ENCODE measurements at places on chromosomes 5 and 9.

GRCh38 chr5:163460562-163461171 lies at the start of gene HMMR:
HMMR (plus strand) TSS chr5:163460632; CDS start chr5:163460693, 61 bp downstream.
- DNase-seq: peak; percentile 57

- DNase-seq: peak; percentile 54
These were observed 22.1 kb downstream of the SARDH start for GRCh38 chr9:133715866-133716563.

- DNase-seq: no peak
These were observed 56.1 kb upstream of the PHYKPL start for GRCh38 chr5:178288401-178289368.

DNA sequence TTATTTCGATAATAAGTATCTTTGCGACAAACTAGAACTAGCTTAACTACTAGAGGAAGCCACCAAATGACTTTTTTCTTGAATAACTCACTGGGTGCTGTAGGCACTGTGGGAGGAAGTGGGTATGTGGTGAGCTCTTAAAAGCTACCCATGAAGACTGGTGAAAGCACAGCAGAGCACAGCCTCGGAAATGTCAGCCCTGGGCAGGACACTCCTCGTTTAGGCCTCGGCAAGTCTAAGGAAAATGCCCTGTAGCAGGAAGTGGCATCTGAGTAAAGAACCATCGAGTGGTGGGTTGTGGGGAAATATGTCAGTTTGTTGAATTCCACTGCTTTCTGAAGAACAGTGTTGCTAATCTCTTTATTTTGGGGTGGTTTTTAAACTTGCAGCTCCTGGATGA lies 44.0 kb upstream of the NCS1 start:
- DNase-seq: no peak

DNA sequence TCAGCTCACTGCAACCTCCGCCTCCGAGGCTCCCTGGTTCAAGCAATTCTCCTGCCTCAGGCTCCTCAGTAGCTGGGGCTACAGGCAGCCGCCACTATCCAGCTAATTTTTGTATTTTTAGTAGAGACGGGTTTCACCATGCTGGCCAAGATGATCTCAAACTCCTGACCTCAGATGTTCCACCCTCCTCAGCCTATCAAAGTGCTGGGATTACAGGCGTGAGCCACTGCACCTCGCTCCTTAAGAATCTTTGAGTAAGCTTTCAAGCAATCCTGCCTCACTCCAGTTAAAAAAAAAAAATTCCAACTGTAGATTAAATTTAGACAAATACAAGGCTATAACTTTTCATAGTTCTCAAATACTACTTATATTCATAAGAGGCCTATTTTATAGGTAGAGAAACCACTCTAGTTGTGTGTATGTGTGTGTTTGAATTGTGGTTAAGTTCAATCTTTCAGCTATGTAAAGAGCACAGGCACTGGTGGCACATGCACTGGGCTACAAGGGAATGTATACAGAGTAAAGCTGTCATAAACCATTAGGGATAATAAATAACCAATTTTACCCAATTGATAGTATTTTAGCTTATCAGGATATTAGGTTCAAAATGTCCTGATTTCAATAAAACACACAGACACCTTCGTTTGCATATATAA lies 50.6 kb upstream of the RAPGEF6 start:
- DNase-seq: no peak

DNA sequence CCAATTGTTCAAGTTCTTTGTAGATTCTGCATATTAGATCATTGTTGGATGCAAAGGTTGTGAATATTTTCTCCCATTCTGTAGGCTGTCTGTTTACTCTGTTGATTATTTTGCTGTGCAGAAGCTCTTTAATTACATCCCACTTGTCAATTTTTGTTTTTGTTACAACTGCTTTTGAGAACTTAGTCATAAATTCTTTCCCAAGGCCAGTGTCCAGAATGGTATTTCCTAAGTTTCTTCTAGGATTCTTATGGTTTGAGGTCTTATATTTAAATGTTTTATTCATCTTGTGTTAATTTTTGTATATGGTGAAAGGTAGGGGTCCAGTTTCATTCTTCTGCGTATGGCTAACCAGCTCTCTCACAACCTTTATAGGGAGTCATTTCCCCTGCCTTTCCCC lies 116.5 kb downstream of the CPLANE1 start:
- no peak for DNase-seq

DNA sequence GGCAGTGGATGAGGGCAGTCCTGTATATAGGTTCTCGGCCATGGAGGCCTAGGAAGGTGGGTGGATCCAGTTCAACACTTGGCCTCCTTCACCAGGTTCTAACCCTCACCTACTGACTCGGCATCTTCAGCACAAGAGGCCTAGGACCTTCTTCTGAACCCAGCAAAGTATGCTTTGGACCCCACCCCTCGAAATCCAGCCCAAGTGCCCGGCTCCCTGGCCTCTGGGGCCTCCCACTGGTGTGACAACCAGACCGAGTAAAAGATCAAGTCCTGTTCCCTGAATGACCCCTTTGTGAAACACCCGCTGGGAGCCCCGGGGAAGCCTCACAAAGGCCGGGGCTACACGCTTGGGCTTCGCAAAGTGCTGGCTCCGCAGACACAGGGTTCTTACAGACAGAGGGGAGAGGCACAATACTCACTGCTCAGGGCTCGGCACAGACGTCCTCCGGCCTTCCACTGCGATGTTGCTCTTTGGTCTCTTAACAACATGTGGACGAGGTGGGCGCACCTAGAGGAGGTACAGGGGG lies 47.0 kb downstream of the CRB2 start:
- no peak for DNase-seq

- DNase-seq: no peak
These were observed 20.0 kb upstream of the GCNT1 start for GRCh38 chr9:76438841-76439588.

DNA sequence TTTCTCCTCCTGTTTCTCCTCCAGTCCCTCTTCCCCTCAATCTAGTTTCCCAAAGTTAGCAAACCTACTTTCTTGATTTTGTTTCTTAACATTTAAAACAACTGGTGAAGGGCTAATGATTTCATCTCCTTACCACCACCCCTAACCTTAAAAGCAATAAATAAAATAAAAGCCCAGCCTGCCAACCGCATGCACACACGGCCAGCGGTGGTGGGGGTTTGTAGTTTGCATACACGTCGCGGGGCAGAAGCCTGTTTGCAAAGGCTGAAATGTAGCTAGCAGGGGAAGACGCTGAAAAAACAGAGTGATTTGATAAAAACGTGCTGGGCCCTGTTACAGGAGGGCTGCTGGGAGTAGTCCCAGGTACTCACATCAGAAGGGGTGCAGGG lies 1.9 kb upstream of the DMRT2 start:
- DNase-seq: no peak

DNA sequence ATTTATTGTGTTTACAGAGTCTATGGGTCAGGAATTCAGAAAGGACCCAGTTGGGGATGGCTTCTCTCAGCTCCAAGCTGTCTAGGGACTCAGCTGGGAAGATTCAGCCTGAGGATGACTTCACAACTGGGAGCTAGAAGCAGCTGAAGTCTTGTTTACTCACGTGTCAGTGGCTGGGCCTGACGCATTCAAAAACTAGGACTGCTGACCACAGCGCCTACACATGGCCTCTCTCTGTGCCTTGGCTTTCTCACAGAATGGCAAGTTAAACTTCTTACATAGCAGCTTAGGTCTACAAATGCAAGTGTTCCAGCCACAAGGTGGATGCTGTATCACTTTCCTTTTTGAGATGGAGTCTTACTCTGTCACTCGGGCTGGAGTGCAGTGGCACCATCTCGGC lies 16.3 kb upstream of the PPP2CA start:
- no peak for DNase-seq

DNA sequence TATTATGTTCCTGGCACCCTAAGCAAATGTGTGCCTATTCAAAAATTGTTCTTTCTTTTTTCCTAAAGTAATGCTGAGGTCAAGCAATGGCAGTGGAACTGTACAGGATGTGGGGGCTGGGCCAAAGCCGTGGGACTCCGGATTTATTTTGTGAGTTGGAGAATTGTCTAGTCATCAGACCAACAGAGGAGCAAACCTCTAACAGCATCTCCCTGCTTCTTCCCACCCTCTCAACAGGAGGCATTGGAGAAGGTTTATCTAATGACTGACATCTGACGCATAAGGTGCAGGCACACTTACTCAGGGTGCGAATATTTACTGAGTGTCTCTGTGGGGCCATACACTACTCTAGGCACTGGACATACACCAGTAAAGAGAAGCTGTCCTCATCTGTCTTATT lies 38.6 kb downstream of the MARCHF11 start:
- DNase-seq: no peak

- no peak for DNase-seq
These were observed 43.9 kb downstream of the HRH2 start for GRCh38 chr5:175701797-175702196.

GRCh38 chr5:21820527-21820926 lies 1032.6 kb downstream of the CDH12 start:
- peak; percentile 22 for DNase-seq

GRCh38 chr9:83304686-83305085 lies 233.5 kb downstream of the FRMD3 start:
- DNase-seq: peak; percentile 83

DNA sequence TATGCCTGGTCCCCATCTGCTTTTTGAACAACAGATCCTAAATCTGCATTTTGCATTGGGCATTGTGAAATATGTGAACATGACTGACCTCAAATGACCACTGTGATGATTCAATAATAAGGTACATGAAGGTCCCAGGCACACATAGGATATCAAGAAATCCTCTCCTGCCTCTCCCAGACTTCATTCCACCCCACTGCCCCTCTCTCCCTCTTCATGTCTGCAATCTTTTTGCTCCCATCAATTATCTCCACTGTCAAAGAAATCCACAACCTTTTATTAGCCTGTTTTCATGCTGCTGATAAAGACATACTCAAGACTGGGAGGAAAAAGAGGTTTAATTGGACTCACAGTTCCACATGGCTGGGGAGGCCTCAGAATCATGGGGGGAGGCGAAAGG lies 476.7 kb downstream of the CTNND2 start:
- DNase-seq: no peak

- DNase-seq: no peak
These were observed 44.9 kb downstream of the SHB start for GRCh38 chr9:38024036-38024681.

GRCh38 chr9:111405701-111406100 lies 75.7 kb upstream of the OR2K2 start:
- no peak for DNase-seq

GRCh38 chr5:109929911-109930310 lies 240.2 kb downstream of the MAN2A1 start:
- no peak for DNase-seq

DNA sequence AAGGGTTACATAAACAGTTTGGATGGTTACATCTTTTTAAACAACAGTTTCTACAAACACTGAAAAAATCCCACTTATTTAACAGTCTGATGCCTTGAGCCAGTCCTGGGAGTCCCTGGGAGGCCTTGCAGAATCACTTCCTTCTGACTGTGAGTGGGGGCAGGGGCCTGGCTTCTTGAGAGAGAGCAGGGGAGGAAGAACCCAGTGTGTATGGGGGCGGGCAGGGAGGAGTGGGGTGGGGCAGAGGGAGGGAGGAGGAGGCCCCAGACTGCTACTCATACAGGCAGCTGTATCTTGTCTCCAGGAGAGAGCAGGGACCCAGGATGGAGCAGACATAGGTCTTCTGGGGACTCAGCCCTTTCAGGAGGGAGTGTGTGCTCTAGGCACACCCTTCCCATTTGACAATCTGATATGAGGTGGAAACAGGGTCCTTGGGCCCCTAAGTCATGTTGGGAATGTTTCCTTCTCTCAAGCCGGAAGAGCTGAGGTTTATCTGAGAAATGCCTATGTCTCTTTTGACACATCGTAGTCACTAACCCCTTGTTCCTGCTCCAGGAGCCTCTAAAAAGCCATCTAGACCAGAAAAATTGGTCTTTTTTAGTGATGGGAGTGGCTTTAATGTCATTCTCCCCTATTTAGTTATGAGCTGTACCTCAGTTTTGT lies 52.8 kb downstream of the IRF1 start:
- DNase-seq: no peak

DNA sequence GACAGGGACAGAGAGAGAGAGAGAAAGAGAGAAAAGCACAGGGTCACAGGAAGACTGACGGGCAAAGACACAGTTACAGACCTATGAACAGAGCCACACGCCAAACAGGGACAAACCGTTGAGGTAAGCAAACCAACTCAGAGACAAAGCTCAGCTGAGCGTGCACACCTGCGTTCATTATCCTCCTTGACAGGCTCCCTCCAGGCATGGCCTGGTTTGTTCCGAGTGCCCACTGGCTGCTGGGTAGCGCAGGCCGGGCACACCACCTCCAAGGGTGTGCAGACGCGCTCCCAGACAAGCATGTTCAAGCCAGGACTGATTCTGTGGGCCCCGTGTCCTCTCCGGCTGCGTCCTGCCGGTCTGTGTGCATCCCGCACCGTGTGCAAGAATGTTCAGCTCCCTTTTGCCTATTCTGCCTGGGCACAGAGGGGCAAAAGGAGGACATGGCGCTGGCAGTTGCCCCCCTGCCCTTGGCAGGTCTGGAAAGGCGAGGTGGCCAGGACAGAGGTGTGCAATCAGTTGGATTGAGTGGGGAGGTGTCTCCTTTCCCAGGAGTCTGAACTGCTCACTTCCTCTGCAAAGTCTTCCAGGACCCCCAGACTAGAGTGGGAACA lies 467 bp upstream of the SMIM32 start:
- DNase-seq: no peak

DNA sequence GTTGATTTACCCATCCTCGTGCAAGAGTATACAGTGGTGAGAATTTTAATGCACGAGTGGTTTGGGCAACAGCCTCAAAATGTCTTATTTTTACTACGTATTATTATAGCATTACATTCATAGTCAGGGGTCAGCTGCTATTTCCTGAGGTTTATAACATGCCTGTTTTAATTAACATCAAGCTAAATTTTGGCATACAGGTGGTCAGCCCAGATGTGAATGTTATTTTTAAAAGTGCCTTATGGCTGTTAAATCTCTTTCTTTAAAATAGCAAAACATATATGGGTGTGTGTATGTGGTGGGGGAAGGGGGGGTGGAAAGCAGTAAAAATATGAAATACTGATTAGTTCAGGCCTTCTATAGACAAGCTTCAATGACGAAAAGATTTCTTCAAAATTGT lies 424.5 kb upstream of the CLINT1 start:
- DNase-seq: no peak

- no peak for DNase-seq
These were observed 275.8 kb upstream of the RIOK2 start for GRCh38 chr5:97458851-97459250.

DNA sequence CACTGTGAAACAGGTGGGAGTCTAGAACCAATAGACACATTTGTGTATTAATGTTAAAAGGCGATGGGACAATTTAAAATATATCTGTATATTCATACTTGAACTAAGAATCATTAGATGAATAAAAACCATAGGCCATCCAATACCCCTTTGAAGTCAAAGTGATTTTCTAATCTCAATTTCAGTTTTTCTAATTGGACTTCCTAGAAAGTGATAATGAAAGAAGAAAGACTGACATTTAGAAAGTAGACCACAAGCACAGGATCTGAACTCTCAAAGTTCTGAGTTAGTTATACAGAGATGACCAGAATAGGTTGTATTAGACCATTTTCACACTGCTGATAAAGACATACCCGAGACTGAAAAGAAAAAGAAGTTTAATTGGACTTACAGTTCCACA lies 412.8 kb upstream of the PIK3R1 start:
- no peak for DNase-seq

- DNase-seq: no peak
These were observed 370.5 kb downstream of the CSNK1G3 start for GRCh38 chr5:123882319-123882964.

All from NCI-H2081 (cell line).